Stimulated activated effector memory CD8-positive, alpha-beta T cell treated with anti-CD3 and anti-CD28 coated beads, Interleukin-12 subunit alpha, Interleukin-12 subunit beta, amount 100 ng/mL, for 72 hours (primary cell): ENCODE measurements at places on chromosomes 4 and X.

GRCh38 chr4:186037692-186038658 lies 31.0 kb upstream of the TLR3 start:
- peak; percentile 15 for DNase-seq

DNA sequence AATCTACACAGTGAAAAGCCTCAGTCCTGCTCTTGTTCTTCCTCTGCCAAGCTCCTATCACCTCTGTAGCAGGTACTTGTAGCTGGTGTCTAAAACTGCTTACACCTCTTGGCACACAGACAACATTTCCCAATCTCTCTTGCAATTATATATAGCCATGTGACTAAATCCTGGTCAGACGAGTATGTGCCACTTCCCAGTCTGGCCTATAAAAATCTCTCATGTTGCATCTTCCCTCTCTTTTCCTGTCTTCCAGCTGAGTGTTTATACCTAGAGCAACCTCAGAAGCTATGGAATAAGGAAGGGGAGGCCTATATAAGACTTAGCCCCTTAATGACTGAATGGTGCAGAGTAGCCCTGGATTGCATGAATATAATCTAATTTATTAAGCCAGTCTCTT lies 105.8 kb downstream of the RNF150 start:
- no peak for DNase-seq

DNA sequence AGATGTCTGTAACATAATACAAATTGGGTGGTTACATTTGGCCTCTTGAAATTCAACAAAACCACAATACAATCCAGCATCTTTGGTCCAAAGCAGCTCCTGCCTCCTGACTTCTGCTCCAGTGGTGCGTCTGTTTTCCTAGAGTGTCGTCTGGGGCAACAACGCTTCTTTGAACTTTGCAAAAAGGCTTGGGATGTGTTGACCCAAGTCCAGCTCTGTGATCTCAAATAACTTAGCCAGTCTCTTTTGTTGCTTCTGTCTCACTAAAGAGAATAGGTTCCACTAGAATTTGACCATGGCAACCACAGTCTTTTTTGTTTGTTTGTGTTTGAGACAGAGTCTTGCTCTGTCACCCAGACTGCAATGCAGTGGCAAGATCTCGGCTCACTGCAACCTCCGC lies 324.0 kb downstream of the DHRSX start:
- DNase-seq: no peak

GRCh38 chr4:174005422-174005821 lies 278.0 kb downstream of the FBXO8 start:
- DNase-seq: no peak

GRCh38 chr4:155017426-155017825 lies 191.0 kb upstream of the NPY2R start:
- no peak for DNase-seq

GRCh38 chr4:177484613-177485021 lies 42.4 kb upstream of the AGA start:
- no peak for DNase-seq

GRCh38 chr4:158758703-158759102 lies 10.1 kb upstream of the FNIP2 start:
- DNase-seq: no peak

DNA sequence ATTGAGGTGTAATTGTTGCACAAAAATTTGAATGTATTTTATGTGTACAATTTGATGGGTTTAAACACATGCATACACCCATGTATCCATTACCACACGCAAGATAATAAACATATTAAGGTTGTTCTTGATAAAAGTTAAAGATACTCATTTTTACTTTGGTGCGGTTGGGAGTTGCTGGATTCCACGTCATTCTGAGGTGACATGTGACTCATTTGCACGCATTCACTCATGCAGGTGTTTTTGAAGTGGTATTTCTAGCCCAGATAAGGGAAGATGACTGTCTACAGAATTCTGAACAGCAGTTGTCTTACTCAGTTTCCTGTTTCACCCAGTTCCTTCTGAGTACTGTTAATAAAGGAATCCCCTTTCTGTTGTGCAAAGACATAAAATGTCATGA lies 142.0 kb downstream of the RTL3 start:
- DNase-seq: peak; percentile 64

DNA sequence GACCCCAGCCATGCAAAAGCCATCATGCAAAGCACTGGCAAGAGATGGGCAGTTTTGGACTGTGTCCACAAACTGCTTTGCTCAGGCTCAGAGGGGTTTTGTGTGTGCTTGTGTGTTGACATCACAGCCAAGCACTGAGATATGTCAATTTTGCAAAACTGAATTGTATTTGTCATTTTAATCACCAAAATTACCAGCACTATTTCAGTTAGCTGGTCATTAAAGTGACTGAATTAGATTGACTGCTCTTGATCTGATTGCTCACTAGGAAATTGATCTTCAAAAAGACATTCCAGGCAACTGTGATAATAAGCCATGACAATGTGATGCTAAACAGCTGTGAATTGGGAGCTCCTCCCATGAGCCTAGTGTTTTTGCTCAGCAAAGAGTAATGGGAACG lies 337.3 kb upstream of the GNPDA2 start:
- DNase-seq: no peak

- peak; percentile 56 for DNase-seq
Measured at GRCh38 chr4:56821381-56822243, at the start of gene SPINK2. Gene SPINK2 (minus strand): TSS chr4:56821701. CDS start chr4:56821662, 39 bp downstream.

DNA sequence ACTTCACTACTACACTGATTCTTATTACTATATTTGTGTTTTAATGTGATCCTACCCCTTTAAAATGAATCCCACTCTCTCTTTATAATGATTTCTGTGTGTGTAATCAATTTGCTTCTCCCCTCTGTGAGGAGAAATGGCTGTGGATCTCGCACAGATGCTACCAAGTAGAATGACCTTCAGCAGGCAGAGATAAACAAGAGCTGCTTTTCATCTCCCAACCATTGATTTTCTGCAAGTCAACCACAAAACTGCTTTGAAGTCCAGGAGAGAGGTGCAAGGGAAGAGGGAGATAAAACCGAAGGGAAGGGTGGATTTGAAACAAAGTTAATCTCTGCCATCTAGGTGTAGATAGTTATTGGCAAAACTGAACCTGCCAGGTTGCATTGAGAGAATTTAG lies 141.6 kb downstream of the NPNT start:
- no peak for DNase-seq

DNA sequence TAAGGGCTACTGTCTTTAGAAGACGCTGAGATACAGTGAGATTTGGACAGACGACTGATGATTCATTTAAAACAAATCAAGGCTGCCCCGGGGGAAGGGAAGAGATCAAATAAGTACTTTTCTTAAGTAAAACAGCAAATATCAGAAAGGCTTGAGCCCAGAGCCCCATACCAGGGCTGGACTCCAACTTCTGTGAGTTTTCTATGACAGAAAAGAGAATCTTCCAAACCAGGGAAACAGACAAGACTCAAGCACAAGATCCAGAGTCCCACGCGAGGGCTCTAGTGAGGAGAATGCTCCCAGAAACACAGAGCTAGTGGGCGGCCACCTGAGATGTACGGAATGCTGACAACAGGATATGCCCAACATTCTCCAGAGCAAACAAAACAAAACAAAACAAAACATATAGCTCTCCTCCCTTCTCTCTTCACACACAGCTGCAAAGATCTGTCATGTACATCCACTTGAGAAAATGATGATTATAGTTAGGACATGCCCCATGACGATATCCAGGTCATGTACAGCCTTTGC lies 13.1 kb downstream of the ACSL1 start:
- DNase-seq: no peak

GRCh38 chr4:118947095-118947494 lies 58.4 kb downstream of the SYNPO2 start:
- DNase-seq: no peak

GRCh38 chrX:66005830-66006449 lies 33.9 kb downstream of the VSIG4 start:
- no peak for DNase-seq

- no peak for DNase-seq
Measured at GRCh38 chrX:53882331-53882730, 161.9 kb downstream of the PHF8 start.

DNA sequence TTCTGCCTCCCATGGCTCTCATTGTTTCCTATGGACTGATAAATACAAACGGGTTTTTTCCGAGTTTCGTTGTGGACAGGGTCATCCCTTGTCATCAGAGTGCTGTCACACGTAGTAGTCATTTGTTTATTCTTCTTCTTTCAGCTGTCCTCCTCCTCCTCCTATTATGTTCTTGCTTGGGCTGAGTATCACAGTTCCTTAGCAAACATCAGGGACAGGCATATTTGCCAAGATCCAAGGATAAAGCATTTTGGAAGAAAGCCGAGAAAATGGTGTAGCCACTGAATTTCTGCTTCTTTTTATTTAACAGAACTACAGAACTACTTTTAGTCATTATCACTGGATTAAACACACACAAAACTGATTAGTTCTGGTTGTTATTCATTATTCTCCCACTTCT lies 167.9 kb downstream of the MAML3 start:
- no peak for DNase-seq

- no peak for DNase-seq
Measured at GRCh38 chr4:37220685-37221084, 23.9 kb upstream of the NWD2 start.

- DNase-seq: no peak
Measured at GRCh38 chr4:41747230-41748055, 1.1 kb downstream of the PHOX2B start.

DNA sequence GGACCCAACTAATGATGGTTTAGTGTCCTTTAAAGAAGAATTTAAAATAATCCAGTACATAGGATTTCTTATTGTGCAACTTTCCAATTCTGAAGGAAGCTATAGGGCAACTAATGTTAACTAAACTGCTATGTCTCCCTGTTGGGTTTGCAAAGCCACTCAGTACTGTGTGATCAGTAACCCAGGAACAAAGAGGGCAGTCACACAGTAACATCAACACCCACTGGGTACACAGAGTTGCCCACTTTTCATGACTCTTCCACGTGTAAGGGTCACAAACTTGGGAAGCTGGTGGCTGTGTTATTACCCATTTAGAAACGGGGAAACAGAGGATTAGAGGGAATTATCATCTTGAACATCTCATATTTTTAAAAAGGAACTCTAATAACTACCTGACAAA lies 555.0 kb upstream of the DIPK2B start:
- DNase-seq: no peak

GRCh38 chr4:74258963-74259362 lies 49.3 kb upstream of the EPGN start:
- DNase-seq: no peak

DNA sequence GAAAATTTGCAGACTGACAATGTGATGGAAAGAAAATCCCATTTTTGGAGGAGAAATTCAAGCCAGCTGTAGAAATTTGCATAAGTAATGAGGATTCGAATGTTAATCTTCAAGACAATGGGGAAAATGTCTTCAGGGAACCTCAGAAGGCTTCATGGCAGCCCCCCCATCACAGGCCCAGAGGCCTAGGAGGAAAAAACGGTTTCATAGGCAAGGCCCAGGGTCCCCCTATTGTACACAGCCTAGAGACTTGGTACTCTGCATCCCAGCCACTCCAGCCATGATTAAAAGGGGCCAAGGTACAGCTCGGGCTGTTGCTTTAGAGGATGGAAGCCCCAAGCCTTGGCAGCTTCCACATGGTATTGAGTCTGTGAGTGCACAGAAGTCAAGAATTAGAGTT lies 303.6 kb upstream of the PCDH7 start:
- no peak for DNase-seq

GRCh38 chr4:113394108-113394729 lies 344.8 kb downstream of the ANK2 start:
- no peak for DNase-seq

- no peak for DNase-seq
Measured at GRCh38 chr4:47675806-47676205, 162.1 kb downstream of the CORIN start.

DNA sequence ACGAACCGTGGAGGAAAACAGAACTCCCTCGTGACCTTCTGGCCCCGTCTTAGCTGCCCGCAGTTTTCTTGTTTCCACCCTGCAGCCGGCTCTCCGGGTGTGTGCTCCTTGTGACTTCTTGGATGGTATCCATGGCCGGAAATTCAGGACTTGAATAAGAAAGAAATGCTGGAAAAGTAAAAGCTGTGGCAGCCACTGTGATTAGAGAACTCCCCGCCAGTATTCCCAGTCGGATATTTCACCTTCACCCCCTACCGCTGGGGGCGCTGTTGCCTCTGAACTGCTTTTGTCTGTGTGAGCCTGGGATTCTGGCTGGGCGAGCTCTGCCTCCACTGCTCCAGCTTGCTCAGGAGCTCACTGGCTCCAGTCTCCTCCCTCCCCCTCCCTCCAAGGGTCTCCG lies 41.5 kb upstream of the CYP4V2 start:
- DNase-seq: no peak

DNA sequence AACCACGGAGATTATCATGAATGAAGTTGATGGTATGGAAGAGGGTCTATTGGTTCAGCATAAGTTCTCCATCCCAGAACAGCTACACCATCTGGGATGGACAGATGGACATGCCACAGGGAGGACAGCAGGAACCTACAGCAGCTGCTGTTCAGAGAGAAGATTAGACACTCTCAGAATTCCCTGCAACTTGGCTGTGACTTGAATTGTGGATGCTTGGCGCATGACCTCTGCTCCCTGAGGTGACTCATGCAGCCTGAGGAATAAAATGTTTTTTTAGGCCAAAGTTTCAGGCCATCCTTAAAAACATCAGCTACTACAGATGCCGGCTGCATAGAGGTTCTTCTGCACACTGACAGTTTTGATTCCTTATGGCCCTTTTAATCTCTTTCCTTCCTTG lies 97.3 kb downstream of the RS1 start:
- DNase-seq: no peak

- no peak for DNase-seq
Measured at GRCh38 chrX:25207803-25208475, 192.2 kb upstream of the ARX start.

GRCh38 chr4:142449771-142450373 lies 396.2 kb downstream of the INPP4B start:
- DNase-seq: no peak

- no peak for DNase-seq
Measured at GRCh38 chr4:174107746-174108354, 175.6 kb downstream of the FBXO8 start.

GRCh38 chr4:77650787-77651186 lies 45.2 kb downstream of the CXCL13 start:
- no peak for DNase-seq

DNA sequence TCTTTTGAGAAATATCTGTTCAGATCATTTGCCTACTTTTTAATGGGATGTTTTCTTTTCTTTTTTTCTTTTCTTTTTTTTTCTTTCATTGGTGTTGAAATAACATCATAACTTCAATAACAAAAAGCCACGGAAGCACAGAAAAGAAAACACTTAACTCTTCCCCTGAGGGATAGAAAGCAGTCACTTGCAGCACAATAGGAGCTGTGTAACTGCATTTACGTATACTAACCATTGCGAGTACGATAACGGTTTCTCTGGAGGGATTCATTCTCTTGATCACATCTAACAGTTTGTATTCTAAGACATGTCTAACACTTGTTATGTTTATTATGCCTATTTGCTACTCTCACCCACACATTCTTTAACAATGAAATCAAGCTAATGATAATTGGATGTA lies 27.3 kb downstream of the C4orf46 start:
- DNase-seq: no peak

- no peak for DNase-seq
Measured at GRCh38 chrX:84487365-84488353, 14.6 kb downstream of the HDX start.
